ENCODE measurements at places on chromosomes 1 and 21. TPM values are rescaled to one million over a fixed set of nuclear protein-coding genes. Genes with fewer than 3 reads are reported as not detected.

DNA sequence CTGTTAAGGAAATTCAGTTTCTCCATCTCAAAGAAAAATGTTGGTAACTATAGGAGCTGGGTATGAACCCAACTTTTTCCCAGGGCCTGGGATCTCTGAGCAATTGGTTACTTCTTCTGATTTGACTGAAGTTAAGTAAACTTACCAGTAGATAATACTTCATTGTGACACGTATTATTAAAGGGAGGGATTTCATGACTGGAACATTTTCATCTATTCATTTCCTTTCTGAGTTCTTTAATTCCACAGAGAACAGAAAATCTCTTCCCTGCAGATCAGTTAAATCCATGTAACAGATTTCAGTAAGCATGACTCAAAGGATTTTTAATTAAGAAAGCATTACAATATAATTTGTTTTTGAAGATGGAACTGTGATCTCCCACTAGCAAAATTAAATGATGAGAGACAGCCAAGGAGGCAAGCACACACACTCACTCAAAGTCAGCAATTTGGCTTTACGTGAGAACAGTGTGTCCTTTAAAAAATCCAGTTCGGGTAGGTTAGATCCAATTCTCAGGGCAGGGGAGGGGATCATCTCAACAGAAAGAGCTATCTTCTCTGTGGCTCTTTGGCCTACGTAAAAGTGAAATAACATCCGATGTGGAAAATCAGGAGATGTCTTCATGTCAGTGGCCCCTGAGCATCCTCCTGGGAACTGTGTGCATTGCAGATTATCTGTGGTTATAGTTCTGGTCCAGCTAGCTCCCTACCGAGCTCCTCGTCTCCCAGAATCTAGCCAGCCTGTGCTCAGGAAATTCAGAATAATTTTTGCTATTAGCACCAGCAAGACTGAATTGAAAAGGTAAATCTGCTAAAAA, 10.8 kb upstream of the MYOC start:
- DNase-seq: no peak

DNA sequence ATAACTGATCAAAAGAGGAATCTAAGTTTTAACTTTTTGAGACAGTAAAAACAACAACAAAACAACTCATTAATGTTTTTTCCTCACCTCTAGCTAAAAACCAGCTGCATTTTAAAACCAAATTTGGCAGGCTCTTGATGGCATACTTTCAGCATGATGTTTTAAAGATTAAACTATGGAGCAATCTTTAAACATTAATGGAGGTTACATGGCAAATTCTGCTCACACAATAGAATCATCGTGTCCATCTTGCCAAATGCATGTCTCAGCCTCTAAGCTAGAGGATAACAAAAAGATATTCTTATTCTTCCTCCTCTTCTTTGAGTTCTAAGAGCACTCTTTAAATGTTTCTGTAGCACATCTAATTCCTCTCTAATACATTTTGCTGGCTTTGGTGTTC, 579.8 kb upstream of the PKN2 start:
- DNase-seq: no peak

DNA sequence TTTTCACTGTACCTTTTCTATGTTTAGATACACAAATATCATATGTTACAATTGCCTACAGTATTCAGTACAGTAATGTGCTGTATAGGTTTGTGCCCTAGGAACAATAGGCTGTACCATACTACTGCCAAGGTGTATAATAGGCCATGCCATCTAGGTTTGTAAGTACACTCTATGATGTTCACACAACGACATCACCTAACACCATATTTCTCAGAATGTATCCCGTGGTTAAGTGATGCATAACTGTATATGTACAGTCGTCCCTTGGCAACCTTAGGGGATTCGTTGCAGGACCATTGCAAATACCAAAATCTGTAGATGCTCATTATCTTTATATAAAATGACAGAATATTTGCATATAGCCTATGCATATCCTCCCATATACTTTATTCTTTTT, 5.8 kb upstream of the SSR2 start:
- no peak for DNase-seq

DNA sequence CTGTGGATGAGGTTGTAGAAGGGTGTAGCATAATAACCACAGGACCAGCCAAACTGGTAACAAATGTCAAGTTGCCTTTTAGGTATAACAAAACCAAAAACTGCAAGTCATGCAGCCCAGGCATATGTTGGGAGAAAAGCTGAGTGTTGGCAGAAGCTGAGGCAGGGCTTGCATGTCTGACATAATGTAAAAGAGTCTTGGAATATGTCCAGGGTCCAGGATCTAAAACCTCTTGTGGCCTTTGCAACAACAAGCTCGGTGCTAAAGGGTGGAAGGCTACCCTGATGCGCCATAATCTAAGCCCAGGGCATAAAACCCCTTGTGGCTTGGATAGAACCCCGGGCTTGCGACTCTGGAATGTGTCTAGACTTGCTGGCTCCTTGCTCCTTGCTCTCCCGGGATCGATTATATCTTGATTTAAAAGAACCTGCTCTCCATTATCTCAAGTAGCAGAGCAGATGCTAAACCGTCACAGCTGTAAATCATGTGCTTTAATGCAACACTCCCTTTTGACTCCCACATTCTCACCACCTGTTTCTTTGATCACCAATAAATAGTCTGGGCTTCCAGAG, 26.5 kb upstream of the SLC35A3 start:
- DNase-seq: no peak

- peak; percentile 88 for DNase-seq
Measured at GRCh38 chr1:31705080-31705866, 1.5 kb upstream of the COL16A1 start.

Gene BMP8B
- total RNA-seq: 0.28 TPM

Gene OR2T35
- total RNA-seq: not detected

- DNase-seq: no peak
Measured at GRCh38 chr1:230381049-230381467, 45.1 kb downstream of the PGBD5 start.

Gene TMPRSS15
- not detected for total RNA-seq

GRCh38 chr1:225930566-225930965, 6.5 kb upstream of the PYCR2 start:
- no peak for DNase-seq

Gene CBR3
- 12.5 TPM for total RNA-seq

DNA sequence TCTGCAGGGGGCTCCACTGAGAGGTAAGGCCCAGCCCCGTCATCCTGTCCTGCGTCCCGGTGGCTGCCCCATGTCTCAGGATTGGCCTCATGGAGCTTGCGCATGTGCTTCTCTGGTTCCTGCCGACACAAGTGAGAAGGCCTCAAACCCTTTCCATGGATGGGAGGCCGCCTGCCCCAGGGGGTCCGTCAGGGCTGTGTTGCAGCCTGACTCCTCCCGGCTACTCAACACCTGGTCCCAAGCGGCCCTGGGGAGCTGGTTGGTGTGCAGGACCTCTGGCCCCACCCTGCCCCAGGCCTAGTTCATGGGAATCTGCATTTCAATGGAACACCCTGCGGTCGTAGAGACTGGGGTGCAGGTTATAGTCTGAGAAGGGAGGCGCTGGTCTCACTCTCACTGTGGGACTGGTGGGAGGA, 21.1 kb upstream of the PDE9A start:
- no peak for DNase-seq

- DNase-seq: no peak
Measured at GRCh38 chr1:7383671-7384520, 387.2 kb upstream of the VAMP3 start.

GRCh38 chr1:17040135-17040534, 13.7 kb downstream of the SDHB start:
- DNase-seq: no peak

All from activated CD4-positive, alpha-beta T cell treated with anti-CD3 and anti-CD28 coated beads for 36 hours (primary cell).